ENCODE measurements at places on chromosomes 11 and 22. TPM values are rescaled to one million over a fixed set of nuclear protein-coding genes. Genes with fewer than 3 reads are reported as not detected.

DNA sequence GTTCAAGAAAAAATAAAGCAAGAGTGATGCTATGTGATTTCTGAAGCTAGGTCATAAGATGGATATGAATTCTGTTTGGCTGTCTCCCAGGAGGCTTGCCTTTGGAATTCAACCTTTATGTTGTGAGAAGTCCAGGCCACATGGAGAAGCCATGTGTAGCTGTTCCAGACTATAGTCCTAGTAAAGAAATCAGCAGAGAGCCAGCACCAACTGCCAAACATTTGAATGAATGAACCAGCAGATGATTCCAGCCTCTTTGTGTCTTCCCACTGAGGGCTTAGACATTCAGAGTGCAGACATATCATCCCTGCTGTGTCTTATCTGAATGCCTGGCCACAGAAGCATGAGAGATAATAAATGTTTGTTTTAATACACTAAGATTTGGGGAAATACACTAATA lies 1150.6 kb downstream of the DLG2 start:
- no peaks in the 10 kb centered on the region for H3K4me1 ChIP-seq
- H3K27ac ChIP-seq = no peak overlapping the region
- no peaks in the 10 kb centered on the region for H3K27me3 ChIP-seq
- H3K36me3 ChIP-seq = no peaks in the 10 kb centered on the region
- no peak overlapping the region for H3K4me3 ChIP-seq

DNA sequence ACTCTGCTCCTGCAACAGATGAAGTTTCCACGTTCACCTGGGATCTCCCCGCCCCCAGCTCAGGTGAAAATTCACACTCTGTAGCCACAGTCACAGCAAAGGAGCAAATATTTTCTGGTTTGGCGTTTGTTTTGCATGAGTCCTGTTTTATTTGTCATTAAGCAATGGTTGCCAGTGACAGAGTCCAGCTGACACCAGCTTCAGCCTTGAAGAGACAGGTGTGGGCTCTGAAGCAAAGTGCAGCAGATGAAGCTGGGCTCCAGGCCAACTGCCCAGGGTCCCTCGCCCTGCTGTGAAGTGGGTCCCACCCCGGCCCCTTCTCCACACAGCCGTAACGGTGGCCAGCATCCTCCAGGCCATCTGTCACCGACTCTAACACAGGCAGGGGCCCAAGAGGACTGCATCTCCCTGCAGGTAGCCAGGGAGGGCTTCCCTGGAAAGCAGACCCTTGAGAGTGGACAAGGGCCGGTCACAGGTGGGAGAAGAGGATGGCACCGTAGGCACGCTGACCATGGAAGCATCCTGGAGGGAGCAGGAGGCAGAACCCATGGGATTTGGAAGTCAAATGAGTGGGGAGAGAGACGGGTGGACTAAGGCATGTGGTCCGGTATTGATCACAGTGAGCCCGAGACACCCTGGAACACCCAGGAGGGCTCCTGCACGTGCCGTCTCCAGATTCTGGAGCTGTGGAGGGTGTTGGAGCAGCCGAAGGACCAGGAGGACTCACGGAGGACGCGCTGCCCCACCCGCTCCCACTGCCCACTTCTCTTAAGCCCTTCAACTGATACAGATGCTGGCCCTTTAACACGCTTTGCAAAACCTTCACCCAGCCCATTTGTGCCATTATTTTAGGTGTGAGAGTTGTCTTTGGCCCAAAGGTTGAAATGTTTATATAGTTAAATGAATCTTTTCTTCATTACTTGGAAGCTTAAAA lies 294.5 kb downstream of the BRD1 start:
- DNase-seq = no peak
- peaks cover 4% of the 10 kb centered on the region for H3K36me3 ChIP-seq
- no peaks in the 10 kb centered on the region for H3K27me3 ChIP-seq

DNA sequence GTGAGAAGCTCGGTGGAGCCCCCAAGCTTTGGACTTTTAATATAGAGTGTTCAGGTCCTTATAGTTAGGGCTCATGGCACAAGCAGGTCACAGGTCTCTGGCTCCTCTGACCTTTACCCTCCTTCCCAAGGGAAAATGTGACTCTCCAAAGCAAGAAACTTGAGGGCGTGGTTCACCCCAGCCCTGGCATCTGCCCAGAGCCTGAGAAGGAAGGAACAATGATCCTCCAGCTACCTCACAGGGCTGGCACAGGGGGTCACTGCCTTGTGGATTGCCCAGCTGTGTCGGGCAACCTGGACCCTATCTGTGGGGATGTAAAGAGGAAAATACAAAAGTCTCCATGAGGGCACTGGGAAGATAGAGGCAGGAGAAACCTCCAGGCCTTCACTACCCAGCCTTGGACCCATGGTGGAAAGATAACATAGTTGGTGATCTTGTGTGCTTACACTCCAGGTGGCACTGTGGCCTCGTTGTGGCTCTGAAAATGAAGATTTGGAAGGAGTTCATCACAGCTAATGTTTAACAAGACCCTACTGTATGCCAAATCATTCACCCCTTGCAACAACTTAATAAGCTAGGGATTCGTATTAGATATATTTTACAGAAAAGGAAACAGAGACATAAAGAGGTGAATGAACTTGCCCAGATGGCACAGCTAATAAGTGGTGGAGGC lies 3.8 kb upstream of the ZNF195 start:
- no peak overlapping the region for H3K27ac ChIP-seq
- peaks cover 7% of the 10 kb centered on the region for H3K4me1 ChIP-seq
- no peak for DNase-seq
- peaks cover 10% of the 10 kb centered on the region for H3K36me3 ChIP-seq

DNA sequence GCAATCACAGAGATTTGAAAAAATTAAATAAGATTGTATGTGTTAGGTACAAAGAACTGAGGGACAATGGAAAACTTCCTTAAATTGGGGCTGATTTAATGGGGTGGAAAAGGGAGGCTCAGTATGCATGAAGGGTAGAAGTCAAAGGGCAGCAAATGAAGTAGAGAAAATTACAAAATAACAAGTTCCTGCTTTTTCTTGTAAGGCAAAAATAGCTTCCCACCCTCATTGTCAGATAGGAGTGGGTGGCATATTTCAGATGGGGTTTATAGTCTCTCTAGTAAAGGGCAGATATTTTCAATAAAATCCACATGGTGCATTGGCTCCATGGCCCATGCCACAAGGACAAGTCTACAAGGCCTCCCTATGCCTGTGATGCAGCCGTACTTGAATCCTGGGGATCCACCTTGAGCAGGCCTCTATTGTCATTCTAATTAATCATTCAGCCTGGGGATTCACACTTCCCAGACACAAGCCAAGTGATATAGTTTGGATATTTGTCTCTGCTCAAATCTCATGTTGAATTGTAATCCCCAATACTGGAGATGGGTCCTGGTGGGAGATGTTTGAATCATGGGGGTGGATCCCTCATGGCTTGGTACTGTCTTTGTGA lies 36.7 kb upstream of the SESN3 start:
- DNase-seq = no peak
- H3K27me3 ChIP-seq = no peaks in the 10 kb centered on the region
- H3K4me3 ChIP-seq = no peak overlapping the region

Gene PLEKHA7
- total RNA-seq = 5.6 TPM

DNA sequence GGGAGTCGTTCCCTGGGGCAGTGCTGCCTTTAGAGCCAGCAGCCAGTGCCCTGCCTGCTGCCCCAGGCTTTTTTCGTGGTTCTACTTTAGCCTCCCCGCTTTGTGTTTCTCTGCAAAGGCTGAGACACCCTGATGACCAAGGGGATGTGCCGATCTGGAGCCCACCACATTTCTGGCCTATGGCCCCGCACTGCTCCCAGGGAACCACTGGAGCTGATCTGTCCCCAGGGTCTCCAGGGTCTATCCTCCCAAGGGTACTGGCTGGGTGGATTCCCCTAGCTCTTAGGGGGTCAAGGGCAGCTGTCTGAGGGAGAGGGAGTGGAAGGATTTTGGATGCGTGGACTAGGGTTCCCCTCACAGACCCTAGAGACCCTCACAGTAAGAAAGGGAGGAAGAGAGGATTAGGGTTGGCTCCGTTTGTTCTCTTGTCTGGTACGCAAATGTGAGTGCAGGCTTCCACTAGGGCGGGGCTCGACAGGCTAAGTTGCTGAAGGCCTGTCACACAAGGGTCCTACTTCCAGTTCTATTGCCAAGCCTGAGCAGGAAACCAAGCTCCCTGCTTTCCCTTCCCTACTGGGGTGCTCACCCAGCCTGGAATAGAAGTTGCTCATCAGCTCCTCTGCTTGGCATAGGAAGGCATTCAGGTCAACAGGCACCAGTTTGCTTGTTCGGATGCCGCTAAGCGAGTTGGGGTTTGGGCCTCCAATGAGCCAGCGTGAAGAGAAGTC lies 19.3 kb downstream of the TREH start:
- H3K4me1 ChIP-seq = no peaks in the 10 kb centered on the region
- DNase-seq = no peak
- H3K27me3 ChIP-seq = no peaks in the 10 kb centered on the region
- H3K27ac ChIP-seq = no peak overlapping the region

DNA sequence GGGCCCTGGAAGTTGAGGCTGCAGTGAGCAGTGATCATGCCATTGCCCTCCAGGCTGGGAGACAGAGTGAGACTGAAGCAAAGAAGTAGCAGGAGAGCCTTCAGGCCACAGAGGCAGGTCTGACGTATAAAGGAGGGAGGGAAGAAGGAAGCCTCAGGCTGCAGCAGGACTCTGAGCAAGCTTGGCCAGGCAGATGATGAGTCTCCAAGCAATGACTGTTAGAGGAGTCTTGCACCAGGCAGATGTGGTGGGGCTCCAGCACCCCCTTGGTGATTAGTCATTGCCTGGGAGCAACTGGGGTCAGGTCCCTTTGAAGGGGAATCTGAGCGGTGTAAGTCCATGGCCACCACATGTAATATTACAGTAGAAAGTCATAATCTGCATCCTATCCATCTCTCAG lies 36.6 kb upstream of the NFAM1 start:
- H3K27ac ChIP-seq = no peak overlapping the region
- no peaks in the 10 kb centered on the region for H3K4me1 ChIP-seq
- no peak for DNase-seq
- no peak overlapping the region for H3K4me3 ChIP-seq
- no peaks in the 10 kb centered on the region for H3K36me3 ChIP-seq
- no peaks in the 10 kb centered on the region for H3K27me3 ChIP-seq

GRCh38 chr11:16933756-16934603 lies 80.2 kb downstream of the PLEKHA7 start:
- no peak overlapping the region for H3K27ac ChIP-seq
- H3K4me1 ChIP-seq = no peaks in the 10 kb centered on the region
- H3K36me3 ChIP-seq = no peaks in the 10 kb centered on the region
- no peaks in the 10 kb centered on the region for H3K27me3 ChIP-seq
- H3K4me3 ChIP-seq = no peak overlapping the region

DNA sequence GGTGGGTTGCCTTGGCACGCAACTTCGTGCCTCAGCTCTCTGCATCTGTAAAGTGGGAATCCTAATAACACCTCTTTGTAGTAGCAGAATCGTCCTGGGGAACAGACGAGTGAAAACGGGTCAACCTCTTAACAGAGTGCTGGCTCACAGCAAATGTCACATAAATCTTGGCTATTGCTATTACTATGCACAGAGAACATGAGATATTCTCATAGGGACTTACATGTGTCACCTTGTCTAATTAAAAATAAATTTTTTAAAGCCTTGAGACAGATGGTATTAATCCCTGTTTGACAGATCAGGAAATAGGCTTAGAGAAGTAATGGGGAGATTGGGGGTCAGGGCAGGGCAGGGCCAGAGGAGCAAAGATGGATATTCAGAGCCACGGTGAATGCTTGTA lies 44.3 kb upstream of the IGSF9B start:
- DNase-seq = no peak
- no peak overlapping the region for H3K4me3 ChIP-seq
- H3K36me3 ChIP-seq = no peaks in the 10 kb centered on the region
- H3K27me3 ChIP-seq = no peaks in the 10 kb centered on the region

DNA sequence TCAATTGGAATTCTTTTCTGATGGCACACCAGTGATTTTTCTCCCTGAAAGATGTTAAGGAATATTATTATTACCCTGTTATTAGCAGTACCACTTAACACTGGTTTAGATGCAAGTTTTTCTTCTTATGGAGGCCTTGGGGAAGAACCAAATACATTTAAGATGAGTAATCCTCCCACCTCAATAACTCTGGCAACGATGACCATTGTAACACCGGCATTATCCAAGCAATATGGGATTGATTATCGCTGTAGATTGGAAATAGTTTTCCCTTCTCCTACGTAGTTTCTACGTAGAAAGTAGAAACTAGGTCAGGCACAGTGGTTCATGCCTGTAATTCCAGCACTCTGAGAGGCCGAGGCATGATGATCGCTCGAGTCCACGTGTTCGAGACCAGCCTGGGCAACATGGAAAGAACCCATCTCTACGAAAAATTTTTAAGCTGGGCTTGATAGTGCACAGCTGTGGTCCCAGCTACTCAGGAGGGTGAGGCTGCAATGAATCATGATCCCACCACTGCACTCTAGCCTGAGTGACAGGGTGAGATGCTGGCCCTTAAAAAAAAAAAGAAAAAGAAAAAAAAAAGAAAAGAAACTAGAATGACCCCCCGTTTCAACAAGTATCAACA lies 45.5 kb downstream of the PACSIN2 start:
- no peaks in the 10 kb centered on the region for H3K27me3 ChIP-seq
- peaks cover 49% of the 10 kb centered on the region for H3K4me1 ChIP-seq
- H3K27ac ChIP-seq = peak overlapping the region; percentile 54
- no peak overlapping the region for H3K4me3 ChIP-seq
- H3K36me3 ChIP-seq = peaks cover 22% of the 10 kb centered on the region
